ENCODE measurements at places on chromosomes 7 and 10. TPM values are rescaled to one million over a fixed set of nuclear protein-coding genes. Genes with fewer than 3 reads are reported as not detected.

The TES gene
- total RNA-seq = 16.8 TPM

The HOXA10 gene
- total RNA-seq = not detected

The C10orf67 gene
- total RNA-seq = not detected

The HOXA4 gene
- 0.75 TPM for total RNA-seq

The AKR1C1 gene
- 397 TPM for total RNA-seq

The MYH16 gene
- not detected for total RNA-seq

The EBF3 gene
- total RNA-seq = not detected
